ENCODE measurements at places on chromosomes 3 and 15.

GRCh38 chr3:183151821-183152351, 10.6 kb downstream of the LAMP3 start:
- DNase-seq, result no peak

DNA sequence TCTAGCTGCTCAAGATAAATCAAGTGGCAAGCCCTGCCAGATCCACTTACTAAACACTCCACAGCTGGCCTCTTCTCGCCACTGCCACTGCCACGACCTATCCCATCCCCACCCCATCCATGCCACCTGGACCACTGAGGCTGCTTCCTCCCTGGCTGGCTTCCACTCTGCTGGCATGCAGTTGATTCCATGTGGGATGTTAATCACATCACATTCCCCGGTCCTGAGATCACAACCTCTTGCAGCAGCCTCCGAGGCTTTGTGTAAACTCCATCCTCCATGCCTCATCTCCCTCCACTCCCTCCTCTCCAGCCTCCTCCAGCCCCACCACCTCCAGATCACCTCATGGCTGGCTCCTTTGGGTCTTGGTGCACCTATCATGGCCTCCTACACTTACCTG, 7.7 kb downstream of the NCKIPSD start:
- DNase-seq, result no peak

- no peak for DNase-seq
Measured at GRCh38 chr15:59751552-59752413, 62.7 kb upstream of the BNIP2 start.

GRCh38 chr3:158456114-158456513, 114.9 kb upstream of the MLF1 start:
- DNase-seq, result no peak

DNA sequence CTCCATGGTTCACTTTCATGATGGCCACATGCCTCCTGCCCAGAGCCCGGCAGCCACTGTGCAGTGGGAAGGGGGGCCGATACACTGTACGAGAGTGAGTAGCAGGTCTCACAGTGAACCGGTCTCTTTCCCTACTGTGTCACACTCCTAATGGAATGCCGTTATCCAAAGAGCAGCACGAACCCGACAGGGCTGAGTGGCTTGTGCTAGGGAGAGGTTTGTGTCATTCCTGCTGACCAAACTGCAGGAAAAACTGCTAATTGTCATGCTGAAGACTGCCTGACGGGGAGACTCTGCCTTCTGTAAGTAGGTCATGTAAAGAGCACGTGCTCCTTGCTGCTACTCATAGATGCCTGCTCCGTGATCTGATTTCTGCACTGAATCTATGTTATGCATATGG, 105.1 kb downstream of the ARPP21 start:
- no peak for DNase-seq

- no peak for DNase-seq
Measured at GRCh38 chr15:69070396-69070795, 55.9 kb downstream of the NOX5 start.

DNA sequence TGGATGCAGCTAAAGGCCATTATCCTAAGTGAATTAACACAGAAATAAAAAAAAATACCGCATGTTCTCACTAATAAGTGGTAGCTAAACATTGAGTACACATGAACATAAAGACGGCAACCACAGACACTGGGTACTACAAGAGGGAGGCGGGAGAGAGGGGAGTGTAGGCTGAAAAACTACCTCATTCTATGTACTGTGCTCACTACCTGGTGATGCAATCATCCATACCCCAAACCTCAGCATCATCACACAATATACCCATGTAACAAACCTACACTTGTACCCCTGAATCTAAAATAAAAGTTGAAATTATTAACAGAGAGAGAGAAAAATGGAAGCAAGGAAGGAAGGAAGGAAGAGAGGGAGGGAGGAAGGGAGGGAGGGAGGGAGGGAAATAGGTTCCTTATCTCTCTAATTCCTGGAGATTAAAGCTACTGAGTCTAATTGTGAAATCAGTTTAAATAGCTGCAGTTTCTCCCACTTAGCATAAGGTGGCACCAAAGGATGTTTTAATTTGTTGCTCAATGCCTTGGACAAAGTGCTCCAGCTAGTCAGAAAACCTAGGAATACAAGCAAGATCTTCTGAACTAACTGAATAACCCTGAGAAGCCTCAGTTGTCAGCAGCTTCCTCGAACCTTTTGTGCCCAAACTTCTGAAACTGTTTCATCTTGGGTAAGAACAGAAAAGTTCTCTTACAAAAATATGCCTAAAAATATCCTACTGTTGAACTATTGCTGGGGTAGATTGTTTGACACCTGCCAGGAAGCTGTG, 79.4 kb upstream of the ATP11B start:
- DNase-seq, result no peak

- DNase-seq, result no peak
Measured at GRCh38 chr3:187593451-187593850, 76.7 kb downstream of the SST start.

GRCh38 chr15:31016446-31016915, 25.1 kb upstream of the MTMR10 start:
- no peak for DNase-seq

DNA sequence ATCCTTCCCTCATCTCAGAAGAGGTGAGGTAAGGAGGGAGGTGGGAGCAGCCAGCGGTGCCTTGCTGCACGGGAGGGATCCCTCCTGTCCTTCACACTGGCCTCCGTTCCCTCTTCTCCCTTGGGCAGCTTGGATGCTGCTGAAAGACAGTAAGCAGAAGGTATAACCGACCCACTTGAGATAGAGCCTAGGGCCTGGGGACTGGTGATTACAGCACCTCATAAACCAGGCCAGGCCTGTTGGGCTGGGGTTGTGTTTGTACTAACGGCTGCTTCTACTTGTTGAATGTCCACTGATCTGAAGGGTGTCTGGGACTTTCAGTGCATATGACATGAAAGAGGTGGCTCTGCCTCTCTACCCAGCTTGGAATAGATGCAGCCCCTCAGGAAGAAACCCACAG, 25.0 kb downstream of the SEMA6D start:
- no peak for DNase-seq

DNA sequence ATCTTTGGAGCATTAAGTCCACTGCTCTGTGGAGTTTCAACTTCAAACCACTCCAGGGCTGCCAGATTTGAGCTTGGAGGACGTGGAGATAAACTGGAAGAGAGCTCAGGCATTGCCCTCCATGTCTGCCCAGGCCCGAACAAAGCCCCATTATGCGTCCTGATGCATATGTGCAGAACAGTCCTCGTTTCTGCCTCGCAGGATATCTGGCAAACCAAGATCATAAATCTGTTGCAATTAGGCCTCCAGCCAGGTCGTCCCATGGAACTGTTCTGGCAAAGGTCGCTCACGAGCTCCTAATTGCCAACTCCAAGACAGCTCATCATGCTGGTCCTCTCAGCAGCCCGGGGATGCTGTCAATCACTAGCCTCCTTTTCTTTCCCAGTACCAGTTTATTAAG, 91.2 kb downstream of the SEMA5B start:
- DNase-seq, result no peak

GRCh38 chr15:78617516-78617915, 3.3 kb downstream of the CHRNA3 start:
- no peak for DNase-seq

DNA sequence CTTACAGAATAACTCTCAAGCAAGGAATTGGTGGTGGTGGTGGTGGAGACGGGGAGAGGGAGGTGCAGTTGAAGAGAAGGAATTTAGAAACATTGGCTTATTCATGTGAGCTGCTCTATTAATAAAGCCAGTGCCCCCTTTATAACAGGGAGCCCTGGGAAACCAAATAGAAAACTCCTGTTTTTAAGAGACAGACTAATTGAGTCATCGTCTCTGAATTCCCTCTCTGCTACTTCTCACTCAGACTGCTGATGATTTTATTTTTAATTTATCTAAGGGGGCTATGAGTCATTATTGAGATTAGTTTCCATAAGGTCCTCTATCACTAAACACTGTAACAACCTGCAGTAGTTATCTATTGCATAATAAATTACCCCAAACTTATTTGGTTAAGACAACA, 145.9 kb upstream of the GALNT15 start:
- DNase-seq, result no peak

GRCh38 chr15:63668601-63669000, 71.4 kb downstream of the FBXL22 start:
- DNase-seq, result no peak

GRCh38 chr15:76346669-76347481, 10.3 kb downstream of the ISL2 start:
- no peak for DNase-seq

- DNase-seq, result no peak
Measured at GRCh38 chr3:168156479-168156878, 60.8 kb upstream of the GOLIM4 start.

DNA sequence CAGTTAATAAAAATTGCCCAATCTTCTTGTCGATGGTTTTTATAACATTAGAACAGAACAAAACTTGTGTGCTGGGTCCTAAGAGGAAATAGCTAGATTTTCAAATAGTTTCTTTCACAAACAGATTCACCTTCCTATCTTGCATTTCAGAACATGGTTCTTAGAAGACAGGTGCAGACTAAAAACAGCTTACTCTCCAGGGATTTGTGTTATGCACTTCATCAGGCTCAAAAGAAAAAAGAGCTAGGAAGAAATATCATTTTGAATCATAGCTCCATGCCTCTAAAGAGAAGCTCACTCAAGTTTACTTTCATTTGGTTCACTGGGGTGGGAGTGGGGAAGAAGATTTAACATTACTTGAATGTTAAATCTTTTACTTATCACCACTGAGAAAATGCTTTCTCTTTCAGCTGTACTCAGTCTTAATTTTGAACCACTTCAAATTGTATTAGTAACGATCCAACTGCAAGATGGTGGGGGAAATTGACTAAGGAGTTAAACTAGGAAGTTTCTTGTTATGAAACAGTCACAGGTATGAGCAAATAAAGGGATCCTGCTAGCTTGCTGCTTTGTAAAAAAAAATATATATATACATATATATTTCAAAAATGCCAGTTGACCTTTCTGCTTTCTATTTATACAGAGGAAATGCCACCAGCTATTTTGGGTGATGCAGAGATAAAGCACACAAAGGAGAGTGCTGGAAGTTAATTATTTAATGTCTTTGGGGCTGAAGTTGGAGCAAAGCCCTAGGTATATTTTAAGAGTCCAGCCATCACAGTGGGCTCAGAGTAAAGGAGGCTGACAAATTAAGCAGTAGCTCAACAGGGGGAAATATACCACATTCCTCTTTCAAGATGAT, 28.3 kb upstream of the NUDT16 start:
- DNase-seq, result no peak

- DNase-seq, result no peak
Measured at GRCh38 chr3:191246630-191247029, 47.6 kb downstream of the OSTN start.

GRCh38 chr3:87196879-87197278, 30.2 kb upstream of the CHMP2B start:
- no peak for DNase-seq

- no peak for DNase-seq
Measured at GRCh38 chr3:183508821-183509220, 46.7 kb downstream of the KLHL6 start.

- no peak for DNase-seq
Measured at GRCh38 chr3:171092467-171092911, 66.0 kb upstream of the SLC2A2 start.

- no peak for DNase-seq
Measured at GRCh38 chr3:125591116-125591760, 4.1 kb downstream of the OSBPL11 start.

DNA sequence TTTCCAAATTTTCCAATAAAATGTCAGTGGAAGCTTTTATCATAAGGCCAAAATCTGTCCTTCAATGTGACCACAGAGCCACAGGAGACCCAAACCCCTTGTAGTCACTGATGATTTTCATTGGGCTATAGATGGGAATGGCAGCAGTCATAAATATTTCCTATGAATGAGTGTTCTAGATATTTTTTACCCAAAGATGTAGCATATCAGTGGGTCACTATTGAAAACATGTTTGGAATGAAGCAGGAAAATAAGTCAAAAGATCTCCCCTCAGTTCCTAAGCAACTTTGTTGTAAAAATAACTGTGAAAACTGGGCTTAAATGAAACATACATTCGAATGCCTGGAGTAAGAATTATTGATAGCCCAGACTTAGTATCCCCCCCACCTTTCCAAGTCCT, 49.0 kb downstream of the NKIRAS1 start:
- DNase-seq, result no peak

DNA sequence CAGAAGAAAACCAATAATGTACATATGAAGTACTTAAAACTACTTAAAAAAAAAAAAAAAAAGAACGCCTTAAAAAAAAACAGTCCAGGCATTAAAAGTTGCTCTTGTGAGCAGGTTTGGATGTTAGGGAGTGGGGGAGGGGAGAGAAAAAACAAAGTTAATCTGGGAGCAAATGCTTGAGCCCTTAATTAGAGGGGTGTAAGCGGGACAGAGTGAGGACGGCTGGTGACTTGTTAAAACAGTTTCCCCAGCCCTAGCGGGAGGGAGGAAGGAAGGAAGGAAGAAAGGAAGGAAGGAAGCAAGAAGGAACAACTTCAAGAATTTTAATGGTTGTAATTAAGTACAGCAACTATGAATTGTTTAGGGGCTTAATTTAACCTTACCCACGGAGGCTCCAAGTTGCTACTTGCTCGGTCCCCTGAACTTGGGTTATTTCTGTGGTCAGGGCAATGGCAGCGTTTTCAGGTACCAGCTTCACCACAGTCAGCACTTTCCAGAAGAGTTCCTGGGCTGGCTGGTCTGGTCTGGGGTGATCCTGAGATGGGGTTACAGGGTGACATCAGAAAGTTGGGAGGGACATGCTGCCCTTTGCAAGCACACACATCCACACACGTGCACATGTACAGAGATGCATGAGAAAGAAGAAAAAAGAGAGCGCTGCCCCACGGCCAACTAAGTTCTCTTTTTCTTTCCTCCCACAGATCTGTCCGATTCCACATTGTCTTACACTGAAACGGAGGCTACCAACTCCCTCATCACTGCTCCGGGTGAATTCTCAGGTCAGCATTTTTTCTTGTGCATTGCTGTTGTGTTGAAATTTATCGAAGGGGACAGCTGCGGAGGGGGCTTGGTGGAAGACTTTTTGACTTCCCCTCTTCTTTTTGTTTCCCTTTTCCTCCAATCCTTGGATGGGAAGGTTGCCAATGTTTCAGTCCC, 14.0 kb downstream of the SMAD6 start:
- DNase-seq, result no peak

GRCh38 chr15:64247535-64247905, 84.7 kb upstream of the PPIB start:
- no peak for DNase-seq

GRCh38 chr15:84598993-84599392, 1.8 kb upstream of the ZSCAN2 start:
- DNase-seq, result no peak

DNA sequence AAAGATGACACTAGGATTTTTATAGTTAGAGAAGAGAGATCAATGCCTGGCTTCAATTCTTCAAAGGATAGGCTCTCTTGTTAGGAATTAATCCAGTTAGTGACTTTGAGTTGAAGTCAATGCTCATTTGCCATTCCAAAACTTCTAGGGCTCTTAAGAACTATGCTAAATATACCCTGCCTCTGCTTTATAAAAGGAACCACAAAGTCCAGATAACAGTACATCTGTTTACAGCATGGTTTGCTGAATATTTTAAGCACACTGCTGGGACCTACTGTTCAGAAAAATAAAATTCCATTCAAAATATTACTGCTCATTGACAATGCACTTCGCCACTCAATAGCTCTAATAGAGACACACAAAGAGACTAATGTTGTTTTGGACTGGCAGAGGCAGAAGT, 786.6 kb upstream of the DPPA4 start:
- DNase-seq, result no peak
